CD4-positive, alpha-beta T cell treated with Interleukin-2 at 100 ng/mL for 4 hours (primary cell): ENCODE measurements at places on chromosomes 5 and 9.

- DNase-seq = no peak
These were observed 55.1 kb downstream of the LOX start for GRCh38 chr5:122022966-122023365.

GRCh38 chr5:120388016-120388781 lies 75.9 kb upstream of the PRR16 start:
- no peak for DNase-seq

- DNase-seq = no peak
These were observed 26.0 kb downstream of the CRHBP start for GRCh38 chr5:76978869-76979268.

GRCh38 chr5:178201927-178202235 lies 2.5 kb upstream of the HNRNPAB start:
- no peak for DNase-seq

- no peak for DNase-seq
These were observed 117.5 kb downstream of the ZNF608 start for GRCh38 chr5:124628721-124629596.

DNA sequence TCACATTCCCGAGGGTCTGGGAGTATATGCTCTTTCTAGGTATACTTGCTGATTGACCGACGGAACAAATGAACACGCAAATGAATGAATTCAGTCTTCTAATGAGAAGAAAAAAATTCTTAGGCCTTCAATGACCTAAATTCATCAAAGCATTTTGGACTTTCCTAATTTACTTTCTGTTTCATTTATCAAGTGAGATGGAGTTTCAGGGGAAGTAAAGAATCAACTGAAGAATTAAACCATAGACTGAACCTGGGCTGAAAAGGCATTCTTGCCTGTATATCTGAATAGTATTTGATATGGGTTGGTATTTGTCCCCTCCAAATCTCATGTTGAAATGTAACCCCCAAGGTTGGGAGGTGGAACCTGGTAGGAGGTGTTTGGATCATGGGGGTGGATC lies 64.1 kb downstream of the ZFAND5 start:
- DNase-seq = no peak

GRCh38 chr9:28999057-28999456 lies 1425.8 kb upstream of the C9orf72 start:
- no peak for DNase-seq

DNA sequence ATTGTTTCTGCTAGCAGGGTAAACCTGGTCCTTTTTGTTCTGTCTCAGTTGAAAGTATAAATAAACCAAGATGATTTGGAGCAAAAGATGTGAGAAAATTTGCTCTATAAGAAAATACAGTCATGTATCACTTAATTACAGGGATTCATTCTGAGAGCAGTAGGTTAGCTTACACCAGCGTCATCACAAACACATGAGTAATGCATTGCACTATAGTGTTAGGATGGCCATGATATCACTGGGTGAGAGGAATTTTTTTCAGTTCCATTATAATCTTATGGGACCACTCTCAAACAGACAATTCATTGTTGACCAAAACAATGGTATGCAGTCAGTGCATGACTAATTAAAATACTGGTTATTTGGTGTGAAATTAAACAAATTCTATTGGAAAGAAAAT lies 430.9 kb downstream of the CHSY3 start:
- DNase-seq = no peak

- no peak for DNase-seq
These were observed 2.6 kb downstream of the ENTPD2 start for GRCh38 chr9:137051145-137051724.

GRCh38 chr9:90861826-90862740 lies 60.5 kb downstream of the SYK start:
- no peak for DNase-seq

DNA sequence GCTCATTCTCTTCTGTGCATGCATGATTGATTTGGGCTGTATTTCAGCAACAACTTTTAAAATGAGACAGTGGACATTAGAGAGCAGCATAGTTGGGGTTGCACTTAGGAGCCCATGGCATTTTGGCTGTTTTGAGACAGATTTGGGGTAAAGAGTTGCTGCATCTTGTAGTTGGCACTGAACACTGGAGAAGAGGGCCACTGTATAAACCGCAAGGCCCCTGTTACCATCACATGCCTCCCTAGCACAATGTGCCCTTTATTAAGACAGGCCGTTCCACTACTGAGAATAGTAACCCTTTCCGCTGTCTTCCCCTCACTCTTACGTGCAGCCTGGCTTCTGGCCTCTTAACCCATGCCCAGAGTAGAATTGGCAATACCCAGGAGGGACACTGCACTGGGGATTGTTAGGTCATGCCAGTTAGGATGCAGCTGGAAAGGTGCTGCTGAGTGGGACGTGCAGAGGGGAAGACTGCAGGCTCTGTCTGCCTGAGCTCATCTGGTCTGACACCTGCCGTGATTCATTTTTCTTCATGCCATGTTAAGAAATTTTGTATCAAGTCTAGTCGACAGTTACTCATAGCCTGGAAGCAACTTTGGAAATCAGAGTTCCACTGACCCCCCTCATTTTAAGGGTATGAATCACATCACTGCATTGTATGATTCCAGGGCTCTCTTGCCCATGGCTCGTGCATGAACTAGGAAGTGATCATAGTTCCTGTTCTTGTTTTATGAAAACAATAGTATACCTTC lies 146.9 kb upstream of the DMRT1 start:
- DNase-seq = no peak

DNA sequence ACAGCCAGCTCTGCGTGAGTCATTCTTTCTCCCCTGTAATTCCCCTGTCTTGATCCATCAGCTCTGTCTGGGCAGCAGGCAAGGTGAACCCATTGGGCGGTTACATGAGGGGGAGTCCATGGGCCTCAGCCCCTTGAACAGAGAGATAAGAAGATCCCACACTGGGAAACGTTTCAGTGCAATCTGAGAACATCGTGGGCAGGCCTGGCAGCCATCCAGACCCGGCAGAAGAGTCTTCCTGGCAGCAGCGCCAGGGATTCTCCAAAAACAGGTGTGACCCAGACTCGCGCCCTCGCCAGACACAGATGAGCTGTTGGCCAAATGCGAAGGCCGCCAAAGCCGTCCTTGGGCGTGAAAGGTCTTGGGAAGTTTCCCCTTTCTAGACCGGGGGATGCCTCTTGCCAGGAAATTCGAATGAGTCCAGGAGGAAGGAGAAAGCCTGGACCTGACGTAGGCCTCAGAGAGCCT lies 6.4 kb upstream of the SLC12A7 start:
- DNase-seq = no peak

DNA sequence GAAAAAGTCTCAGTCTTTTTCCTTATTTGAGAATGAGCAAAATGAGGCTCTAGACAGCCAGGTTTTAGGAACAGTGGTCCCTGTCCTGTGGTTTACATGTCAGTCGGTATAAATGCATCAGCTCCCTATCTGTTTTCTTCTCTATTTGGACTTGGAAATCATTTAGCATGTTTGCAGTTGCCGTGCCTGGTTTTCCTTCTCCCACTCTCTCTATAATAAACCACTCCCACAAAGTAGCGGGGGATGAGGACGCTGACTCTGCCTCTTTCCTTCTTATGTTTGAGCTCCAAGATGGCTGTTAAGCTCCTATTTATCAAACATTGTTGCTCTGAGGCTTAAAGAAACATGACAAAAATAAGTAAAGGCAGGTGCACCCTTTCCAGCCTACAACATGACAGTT lies 57.2 kb upstream of the CTSL start:
- DNase-seq = no peak
